ENCODE measurements at places on chromosomes 1 and 21.

GRCh38 chr1:46246548-46247435 is 771 bp upstream of the RAD54L start:
- DNase-seq = no peak

DNA sequence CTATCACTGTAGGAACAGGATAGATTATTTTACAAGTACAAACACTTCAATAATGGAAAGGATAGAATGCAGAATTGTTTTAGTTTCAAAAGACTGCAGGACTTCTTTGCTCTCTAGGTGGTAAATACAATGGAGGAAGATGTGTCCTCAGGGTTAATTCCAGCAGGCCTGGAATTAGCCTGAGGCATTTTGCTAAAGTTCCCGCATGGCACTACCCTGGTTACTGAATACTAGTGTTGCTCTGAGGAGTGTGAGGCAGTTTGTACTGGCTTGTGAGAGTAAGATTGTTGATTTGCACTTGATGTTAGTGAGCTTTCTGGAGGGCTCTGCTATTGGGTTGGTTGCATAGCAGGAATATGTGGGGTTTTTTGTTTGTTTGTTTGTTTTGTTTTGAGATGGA is 61.4 kb downstream of the FASLG start:
- DNase-seq = no peak

DNA sequence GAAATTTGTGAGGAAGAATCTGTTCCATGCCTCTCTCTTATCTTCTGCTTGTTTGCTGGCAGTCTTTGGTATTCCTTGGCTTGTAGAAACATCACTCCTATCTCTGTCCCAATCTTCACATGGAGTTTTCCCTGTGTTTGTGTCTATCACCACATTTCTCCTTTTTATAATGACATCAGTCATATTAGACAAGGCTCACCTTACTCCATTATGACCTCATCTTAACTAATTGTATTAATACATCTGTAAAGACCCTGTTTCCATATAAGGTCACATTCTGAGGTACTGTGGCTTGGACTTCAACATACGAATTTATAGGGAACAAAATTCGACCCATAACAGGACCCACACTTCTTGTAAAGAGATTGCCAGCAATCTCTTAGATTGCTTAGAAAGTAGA is 72.3 kb upstream of the POGK start:
- no peak for DNase-seq

DNA sequence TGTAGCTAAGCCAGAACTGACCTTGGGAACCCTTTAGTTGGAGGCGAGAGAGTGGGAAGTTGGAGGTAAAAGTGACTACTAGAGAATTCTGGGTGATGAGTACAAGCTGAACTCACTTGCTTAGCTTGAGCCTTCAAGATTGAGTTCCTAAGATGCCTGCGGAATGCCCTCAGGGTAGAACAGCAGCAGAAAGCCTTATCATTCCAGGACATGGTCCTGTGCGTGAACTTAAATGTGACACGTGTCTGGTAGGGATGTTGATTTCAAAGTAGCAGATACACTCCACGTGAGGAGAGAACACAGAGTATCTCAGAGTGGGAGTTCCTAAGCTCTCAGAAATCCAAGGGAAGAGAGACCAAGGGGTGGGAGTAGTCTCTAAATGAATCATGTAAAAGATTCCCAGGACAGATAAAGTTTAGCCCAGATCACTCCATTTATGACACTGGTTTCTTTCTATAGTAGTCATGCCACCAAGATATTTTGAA is 60.1 kb downstream of the KCNK1 start:
- DNase-seq = no peak

DNA sequence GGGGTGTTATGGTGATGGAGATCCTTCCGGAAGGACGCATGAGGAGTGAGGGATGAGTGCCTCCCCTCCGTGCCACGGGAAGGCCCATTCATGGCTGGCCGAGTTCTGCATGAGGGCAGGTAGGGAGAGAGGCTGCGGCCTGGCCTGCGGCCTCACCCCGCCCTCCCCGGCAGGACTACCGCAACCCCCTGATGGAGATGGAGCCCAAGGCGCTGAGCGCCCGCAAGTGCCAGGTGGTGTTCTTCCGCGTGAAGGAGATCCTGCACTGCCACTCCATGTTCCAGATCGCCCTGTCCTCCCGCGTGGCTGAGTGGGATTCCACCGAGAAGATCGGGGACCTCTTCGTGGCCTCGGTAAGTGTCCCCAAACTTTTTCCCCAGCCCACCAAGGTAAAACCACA is 83.3 kb downstream of the ARHGEF10L start:
- DNase-seq = no peak

DNA sequence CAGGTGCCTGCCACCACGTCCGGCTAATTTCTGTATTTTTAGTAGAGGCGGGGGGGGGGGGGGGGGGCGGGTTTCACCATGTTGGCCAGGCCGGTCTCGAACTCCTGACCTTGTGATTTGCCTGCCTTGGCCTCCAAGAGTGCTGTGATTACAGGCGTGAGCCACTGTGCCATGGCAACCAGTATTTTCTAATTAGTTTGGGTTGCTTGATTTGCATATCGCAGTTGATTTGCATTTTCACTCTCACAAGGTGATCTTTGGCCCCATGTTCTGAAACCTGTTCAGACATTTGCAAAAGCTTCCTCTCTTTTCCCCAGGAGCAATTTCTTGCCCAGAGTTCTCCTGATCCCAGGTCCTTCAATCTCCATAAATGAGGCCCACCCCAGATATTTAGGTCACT is 1.7 kb downstream of the TOR3A start:
- no peak for DNase-seq

DNA sequence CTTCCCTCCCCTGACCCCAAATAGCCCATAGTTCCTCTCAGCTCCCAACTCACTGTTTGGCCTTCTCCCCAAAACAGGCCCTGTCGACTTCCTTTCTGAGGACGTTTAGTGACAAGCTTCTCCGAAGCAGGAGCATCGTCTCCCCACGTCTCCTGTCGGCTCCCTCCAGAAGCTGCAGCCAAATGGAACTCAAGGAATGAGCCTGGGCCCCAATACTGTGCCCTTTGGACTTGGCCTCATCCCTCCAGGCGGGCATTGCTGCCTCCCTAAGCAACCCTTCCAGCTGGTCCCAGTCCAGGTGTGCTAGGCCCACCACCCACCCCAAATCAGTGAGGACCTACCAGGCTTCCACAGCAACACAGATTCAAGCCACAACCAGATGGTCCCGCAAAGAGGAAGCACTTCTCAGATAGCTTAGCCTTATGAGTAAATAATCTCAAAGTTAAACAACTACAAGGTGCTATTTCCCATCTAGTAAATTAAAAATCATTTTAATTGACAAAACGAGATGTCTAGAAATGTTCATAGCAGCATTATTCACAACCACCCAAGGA is 33.0 kb downstream of the ACOT7 start:
- no peak for DNase-seq

DNA sequence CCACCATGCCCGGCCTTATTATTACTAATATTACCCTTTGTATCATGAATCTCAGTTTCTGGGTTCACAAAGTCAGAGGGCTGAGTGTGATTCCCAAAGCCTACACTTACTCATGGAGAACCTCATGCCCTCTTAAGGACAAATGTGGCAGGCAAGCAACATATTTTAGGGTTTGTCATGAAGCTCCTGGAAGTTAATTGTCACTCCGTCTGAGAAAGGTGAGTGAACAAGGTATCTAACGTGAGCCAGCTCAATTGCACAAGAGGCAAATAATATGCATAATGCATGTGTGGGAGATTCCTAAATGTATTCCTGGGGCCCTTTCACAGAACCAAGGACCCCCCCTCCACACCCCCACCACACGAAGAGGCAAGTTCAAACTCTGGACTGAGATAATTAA is 10.1 kb upstream of the TIAM1 start:
- DNase-seq = no peak

- DNase-seq = no peak
Measured at GRCh38 chr1:153849487-153850185, 73.1 kb downstream of the GATAD2B start.

DNA sequence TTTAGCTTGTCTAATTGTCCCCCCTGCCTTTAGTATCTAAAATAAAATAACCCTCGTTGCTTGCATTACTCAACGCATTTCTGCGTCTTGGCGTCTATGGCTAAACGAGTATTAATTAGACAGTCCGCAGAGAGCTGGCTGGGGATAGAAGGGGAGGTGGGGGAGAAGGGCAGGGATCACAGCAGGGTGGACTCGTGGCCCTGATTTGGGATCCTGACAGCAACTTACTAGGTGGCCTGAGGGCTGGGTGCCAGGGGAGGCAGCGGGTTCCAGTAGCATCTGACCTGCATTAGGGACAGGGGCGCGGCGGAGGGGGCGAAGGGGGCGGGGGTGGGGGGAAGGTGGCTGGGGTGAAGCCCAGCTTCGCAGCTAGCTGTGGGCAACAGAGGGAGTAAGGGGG is 1.1 kb upstream of the BACE2 start:
- DNase-seq = no peak

DNA sequence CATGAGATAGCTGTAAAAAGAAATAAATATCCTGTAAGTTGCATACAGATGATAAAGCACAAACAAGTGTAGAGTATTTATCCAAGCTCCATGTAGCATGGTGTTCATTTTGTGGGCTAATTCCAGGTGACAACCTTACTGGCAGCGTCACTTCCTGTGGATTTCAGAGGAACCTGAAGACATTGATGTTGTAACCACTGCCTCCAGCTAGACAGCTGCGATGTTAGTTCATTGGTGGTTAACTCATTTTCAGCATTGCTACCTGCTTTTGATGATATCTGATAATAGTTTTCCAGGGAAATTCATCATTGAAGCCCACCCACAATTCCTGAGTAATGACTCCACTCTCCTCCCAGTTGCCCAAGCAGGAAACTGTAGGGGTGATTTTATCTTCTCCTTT is 3.0 kb downstream of the HSD3B1 start:
- no peak for DNase-seq

GRCh38 chr1:178645808-178646200 is 79.2 kb upstream of the RALGPS2 start:
- no peak for DNase-seq

- DNase-seq = no peak
Measured at GRCh38 chr1:234628089-234628488, 18.1 kb upstream of the IRF2BP2 start.

DNA sequence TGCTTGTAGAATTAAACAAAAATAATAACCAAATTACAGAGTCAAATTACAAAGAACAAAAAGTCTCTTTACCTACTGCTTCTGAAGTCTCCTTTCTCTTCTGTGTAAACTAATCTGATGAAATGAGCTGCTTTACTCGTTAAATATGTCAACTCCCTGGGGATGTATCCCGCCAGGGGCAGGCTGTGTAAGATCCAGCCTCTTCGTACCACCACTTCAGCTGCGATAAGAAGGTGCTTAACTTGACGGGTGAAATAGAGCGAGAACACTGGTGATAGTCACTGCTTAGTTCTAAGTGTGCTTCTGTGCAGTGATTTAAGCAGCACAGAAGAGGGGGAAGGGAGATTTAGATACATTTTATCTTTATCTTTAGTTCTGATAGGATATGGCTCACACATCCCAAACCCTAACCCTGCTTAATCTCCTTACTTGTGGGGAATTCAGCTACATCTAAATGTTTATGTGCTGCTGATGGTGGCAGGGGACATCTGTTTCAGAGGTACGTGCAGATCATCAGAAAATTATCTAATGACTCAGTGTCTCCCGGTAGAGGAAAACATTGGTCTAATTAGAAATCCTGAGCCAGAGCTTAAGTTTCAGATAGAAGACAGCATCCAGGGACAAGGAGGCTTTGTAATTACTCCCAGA is 46.0 kb downstream of the RHOU start:
- no peak for DNase-seq

GRCh38 chr1:30779294-30780071 is 21.9 kb upstream of the LAPTM5 start:
- DNase-seq = peak; percentile 93

DNA sequence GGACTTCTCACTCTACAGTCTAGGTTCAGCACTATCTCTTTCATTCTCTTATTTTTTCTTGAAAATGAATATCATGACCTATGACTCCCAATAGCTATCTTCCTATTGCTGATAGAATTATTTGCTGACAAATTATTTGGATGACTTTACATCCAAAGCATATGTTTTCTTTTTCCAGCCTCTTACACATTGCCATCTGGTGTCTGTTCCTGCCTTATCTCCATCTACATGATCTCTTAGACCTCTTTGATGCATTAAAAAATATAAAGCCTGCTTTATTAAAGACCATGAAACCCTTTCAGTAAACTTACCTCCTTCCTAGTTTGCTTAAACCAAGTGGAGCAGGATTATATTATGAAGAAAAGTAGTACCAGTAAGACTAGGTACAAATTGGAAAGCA is 700.9 kb upstream of the CXADR start:
- no peak for DNase-seq

- no peak for DNase-seq
Measured at GRCh38 chr1:200850554-200850953, 22.2 kb upstream of the GPR25 start.

DNA sequence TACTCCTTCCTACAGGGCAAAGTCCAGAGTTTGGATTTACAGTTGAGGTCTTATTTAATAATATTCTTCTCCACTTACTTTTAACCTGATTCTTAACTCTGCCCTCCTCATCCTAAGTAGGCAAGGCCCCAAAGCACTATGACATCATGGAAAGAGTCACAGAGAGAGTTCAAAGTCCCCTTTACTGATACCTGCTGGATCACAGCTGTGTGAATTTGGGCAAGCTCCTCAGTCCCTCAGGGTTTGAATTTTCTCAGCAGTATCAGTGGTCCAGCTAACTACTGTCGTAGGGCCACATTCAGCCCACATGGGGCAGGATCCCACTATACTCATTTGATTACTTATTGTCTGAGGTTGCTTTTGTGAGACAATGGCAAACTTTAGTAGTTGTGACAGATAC is 16.0 kb downstream of the TYW3 start:
- no peak for DNase-seq

DNA sequence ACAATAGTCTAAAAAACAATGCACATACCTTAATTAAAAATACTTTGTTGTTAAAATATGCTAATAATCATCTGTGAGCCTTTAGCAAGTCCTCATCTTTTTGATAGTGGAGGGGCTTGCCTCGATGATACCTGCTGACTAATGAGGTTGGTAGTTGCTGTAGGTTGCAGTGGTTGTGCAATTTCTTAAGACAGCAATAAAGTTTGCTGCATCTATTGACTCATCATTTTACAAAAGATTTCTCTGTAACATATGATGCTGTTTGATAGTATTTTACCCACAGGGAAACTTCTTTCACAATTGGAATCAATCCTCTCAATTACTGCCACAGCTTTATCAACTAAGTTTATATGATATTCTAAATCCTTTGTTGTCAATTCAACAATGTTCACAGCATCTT is 7.6 kb downstream of the C1orf87 start:
- no peak for DNase-seq

DNA sequence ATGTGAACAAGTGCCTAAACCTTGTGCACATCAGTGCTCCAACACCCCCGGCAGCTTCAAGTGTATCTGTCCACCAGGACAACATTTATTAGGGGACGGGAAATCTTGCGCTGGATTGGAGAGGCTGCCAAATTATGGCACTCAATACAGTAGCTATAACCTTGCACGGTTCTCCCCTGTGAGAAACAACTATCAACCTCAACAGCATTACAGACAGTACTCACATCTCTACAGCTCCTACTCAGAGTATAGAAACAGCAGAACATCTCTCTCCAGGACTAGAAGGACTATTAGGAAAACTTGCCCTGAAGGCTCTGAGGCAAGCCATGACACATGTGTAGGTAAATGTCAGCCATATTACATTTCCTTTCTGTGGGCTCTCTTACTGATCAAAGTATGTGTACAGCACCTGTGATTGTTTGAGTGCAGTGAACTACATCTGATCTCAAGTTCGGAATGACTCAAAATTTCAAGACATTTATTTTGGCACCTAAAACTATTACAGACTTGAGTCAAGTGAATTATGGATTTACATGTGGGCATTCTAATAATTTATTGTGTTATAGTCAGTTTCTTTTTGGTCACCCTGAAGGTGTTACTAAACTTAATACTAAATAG is 196.5 kb downstream of the TPR start:
- no peak for DNase-seq

- no peak for DNase-seq
Measured at GRCh38 chr1:94884106-94884505, 42.8 kb downstream of the CNN3 start.
